ENCODE measurements at places on chromosomes 6 and 20. TPM values are rescaled to one million over a fixed set of nuclear protein-coding genes. Genes with fewer than 3 reads are reported as not detected.

Gene PRR18
- total RNA-seq = not detected

Gene SMAP1
- 16.1 TPM for total RNA-seq

Gene NHSL1
- total RNA-seq = 0.64 TPM

Gene RAET1E
- not detected for total RNA-seq

- H3K4me3 ChIP-seq = no peak overlapping the region
- H3K36me3 ChIP-seq = no peaks in the 10 kb centered on the region
- DNase-seq = no peak
- no peaks in the 10 kb centered on the region for H3K4me1 ChIP-seq
- H3K27ac ChIP-seq = no peak overlapping the region
Observed at GRCh38 chr20:3430376-3431069, 23.1 kb upstream of the DNAAF9 start.

GRCh38 chr20:38754924-38755323, 6.7 kb downstream of the ACTR5 start:
- H3K27me3 ChIP-seq = no peaks in the 10 kb centered on the region
- peaks cover 31% of the 10 kb centered on the region for H3K36me3 ChIP-seq
- no peak for DNase-seq
- H3K27ac ChIP-seq = no peak overlapping the region

DNA sequence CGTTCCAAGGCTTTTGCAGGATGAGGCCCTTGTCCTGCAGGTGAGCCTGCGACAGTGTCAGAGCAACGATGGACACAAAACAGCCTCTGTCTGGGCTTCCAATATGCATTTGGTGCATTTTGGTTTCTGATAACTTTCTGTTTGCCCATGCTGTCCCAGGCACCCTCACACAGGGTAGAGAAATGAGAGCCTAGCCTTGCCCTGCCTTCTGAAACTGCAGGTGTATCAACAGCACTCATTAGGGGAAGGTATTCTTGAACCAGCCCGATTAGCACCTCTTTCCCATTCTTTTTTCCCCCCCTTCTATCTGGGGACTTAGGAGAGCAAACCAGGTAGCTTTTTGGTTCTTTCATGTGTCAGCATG, 30.3 kb downstream of the CHMP4B start:
- no peak overlapping the region for H3K4me3 ChIP-seq
- H3K4me1 ChIP-seq = peaks cover 82% of the 10 kb centered on the region
- peaks cover 5% of the 10 kb centered on the region for H3K36me3 ChIP-seq
- no peak overlapping the region for H3K27ac ChIP-seq
- no peak for DNase-seq

GRCh38 chr6:148491638-148492251, 149.1 kb downstream of the SASH1 start:
- H3K36me3 ChIP-seq = no peaks in the 10 kb centered on the region
- peaks cover 9% of the 10 kb centered on the region for H3K27me3 ChIP-seq
- no peak for DNase-seq
- H3K4me1 ChIP-seq = no peaks in the 10 kb centered on the region
- H3K4me3 ChIP-seq = no peak overlapping the region

DNA sequence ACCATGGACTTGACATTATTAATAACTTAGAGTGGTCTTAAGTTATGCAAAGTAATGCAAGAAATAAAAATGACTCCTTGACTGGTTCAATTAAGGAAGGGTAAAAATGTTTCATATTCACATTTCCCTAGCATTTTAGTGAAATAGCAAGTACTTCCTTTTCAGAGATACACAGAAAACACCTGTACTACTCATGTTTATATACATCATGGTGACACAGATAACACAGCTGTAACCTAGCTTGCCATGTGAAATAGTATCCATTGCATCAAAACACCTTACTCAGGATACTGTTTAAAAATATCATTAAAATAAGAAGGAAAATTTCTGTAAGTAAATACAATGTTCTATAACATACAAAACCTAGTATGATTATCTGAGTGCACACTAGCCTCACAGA, 102.4 kb downstream of the AHI1 start:
- DNase-seq = no peak
- no peak overlapping the region for H3K27ac ChIP-seq
- H3K4me3 ChIP-seq = no peak overlapping the region
- no peaks in the 10 kb centered on the region for H3K36me3 ChIP-seq

Data from activated naive CD4-positive, alpha-beta T cell treated with anti-CD3 and anti-CD28 coated beads for 36 hours (primary cell).